ENCODE measurements at places on chromosomes 16 and 17.

GRCh38 chr17:57174591-57174990 is 81.7 kb upstream of the MSI2 start:
- DNase-seq = no peak

- DNase-seq = no peak
Observed at GRCh38 chr17:56389356-56389755, 204.1 kb upstream of the NOG start.

- DNase-seq = peak; percentile 26
Observed at GRCh38 chr16:86448306-86448890, 61.9 kb upstream of the FOXF1 start.

GRCh38 chr16:23031508-23032098 is 117.6 kb downstream of the USP31 start:
- DNase-seq = no peak
